ENCODE measurements at places on chromosomes 2 and 18.

DNA sequence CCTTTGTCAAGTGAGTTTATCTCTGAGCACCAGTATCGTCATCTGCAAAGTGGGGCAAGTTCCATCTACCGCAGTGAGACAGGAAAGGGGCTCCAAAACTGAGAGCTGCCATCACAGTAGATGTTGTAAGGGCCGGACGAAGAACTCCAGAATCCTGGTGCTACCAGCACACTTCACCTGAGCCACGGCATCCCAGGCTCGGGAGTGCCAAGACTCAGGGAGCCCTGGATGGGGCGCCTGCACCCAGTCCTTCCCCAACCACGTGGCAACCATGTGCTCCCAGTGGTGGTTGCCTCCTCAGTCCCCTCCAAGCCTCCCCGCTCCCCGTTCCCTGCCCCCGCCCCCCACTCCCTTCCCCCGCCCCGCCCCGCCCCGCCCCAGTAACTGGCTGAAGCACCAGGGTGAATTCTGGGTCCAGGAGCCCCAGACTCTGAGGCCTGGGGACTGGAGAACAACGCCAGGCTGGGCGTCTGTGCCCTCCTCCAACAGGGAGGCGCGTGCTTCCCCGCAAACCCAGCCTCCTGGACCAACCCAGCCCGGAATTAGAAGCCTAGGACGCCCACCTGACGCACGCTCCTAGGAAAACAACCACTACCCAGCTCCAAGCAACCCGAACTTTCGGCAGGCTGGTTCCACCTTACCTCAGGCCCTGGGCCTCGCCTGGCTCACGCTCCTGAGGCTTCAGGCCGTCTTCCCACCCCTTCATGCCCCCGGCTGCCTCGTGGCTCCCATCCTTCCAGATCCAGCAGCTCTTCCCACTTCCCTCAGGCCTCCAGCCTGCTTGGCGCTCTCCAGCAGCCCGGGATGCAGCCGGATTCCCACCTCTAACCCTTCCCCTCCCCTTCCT is 67.6 kb downstream of the LAMA3 start:
- DNase-seq, result no peak

DNA sequence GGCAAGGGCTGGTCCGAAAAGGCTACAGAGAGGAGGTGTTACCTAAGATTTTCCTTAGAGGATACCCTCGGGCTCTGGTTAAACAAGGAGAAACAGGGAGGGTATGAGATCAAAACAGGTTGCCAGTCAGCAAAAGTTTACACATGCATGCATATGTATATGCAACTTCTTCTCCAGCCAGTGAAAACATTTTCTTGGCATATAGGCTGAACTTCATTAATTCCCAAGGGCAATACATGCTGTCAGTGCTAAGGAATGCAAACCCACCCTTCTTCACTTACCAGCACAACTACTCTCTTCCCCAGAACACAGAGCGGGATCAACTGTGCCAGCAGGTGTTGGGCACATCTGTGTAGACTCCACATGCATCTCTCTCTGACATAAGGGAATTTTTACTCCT is 176.0 kb downstream of the GFPT1 start:
- DNase-seq, result no peak

DNA sequence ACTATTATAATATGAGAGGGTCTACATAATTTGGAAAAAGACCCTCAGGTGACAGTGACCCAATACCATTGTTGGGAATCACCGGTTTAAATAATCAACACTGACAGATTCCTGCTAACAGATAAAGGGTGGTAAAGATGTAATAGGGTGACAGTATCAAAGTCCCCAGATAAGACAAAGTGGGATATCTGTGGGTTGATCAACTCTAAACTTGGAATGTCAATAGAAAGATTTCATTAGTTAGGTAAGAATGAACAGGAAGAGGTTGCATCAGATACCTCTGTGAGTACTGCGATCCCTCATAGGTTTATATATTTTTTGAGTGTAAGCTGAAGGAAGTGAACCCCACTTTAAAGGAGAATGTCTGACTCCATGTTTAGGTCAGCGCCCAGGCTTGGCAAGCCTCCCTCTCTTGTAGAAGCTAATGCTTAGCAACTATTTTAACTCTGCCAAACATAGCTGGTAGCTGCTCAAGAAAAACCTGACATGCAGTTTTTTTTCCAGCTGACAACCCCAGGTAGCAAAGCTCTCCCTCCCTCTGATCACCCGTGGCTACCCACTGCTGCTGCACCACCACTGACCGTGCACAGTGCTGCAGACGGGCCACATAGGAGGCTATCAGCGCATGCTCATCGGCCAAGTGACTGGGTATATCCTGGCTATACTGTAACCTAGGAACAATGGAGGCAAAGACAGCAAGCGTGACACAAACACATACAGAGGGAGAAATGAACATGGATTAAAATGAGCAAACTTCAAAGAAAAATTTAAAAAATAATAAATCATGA is 113.3 kb upstream of the DNMT3A start:
- DNase-seq, result no peak

GRCh38 chr18:45505497-45506206 is 109.6 kb upstream of the SLC14A2 start:
- DNase-seq, result no peak

GRCh38 chr2:38836791-38837190 is 38.9 kb downstream of the DHX57 start:
- DNase-seq, result no peak

- DNase-seq, result no peak
Measured at GRCh38 chr2:175965773-175966172, 36.3 kb downstream of the LNPK start.

DNA sequence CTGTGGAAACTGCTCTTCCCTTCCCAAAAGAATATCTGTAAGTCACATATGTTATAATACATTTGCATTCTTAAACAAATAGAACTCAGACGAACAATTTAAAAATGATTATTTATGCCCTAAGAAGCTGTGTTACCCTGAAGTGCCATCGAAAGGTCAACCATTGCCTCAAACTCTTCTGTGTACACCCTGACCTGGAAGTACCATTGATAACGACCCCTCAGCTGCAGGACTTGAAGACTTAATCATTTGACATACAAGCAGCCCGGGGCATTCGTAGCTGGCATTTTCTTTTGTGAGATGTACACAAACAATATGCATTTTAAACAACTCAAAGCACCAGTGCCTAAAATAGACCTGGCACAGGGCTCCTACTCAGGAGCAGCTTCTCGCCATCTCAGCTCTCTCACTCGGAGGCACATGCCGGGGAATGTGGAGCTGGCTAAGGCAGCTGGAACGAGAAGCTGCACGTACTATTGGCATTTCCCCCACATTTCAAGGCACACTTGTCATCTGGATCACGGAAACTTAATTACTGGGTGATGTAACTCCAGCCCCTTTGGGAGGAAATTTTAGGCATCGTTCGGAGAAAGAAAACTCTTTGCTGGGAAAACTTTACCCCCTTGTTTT is 170.0 kb upstream of the GALNT5 start:
- DNase-seq, result no peak

- no peak for DNase-seq
Measured at GRCh38 chr2:54504866-54505265, 48.7 kb downstream of the SPTBN1 start.

GRCh38 chr2:144217853-144218633 is 301.9 kb downstream of the ZEB2 start:
- DNase-seq, result no peak

GRCh38 chr2:3100386-3100785 is 277.2 kb downstream of the EIPR1 start:
- DNase-seq, result no peak
